Panc1 (cell line): ENCODE measurements at places on chromosomes 7 and 10.

- no peak for DNase-seq
Measured at GRCh38 chr7:142451296-142451695, 193.4 kb upstream of the PRSS58 start.

GRCh38 chr7:75740846-75741497, 2.2 kb upstream of the HIP1 start:
- DNase-seq, result no peak

GRCh38 chr10:123146013-123146893, 1.7 kb upstream of the HMX2 start:
- no peak for DNase-seq

DNA sequence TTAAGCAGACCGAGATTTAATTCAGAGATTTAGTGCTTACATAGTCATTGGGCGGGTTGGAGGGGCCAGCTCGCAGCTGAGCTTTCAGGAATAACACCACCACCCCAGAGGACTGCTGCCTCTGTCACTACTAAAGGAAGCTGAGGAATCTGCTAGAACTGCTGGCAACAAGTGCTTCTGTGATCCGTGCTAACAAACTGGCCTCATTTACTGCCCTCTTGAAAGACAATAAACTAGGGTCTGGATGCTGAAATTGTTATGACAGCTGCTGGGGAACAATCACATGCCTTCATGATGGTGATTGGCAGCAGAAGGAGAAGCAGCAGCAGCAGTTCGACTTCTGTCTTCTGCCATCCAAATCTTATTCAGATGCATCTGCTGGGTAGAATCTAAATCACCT, 285.5 kb upstream of the TAC1 start:
- no peak for DNase-seq

DNA sequence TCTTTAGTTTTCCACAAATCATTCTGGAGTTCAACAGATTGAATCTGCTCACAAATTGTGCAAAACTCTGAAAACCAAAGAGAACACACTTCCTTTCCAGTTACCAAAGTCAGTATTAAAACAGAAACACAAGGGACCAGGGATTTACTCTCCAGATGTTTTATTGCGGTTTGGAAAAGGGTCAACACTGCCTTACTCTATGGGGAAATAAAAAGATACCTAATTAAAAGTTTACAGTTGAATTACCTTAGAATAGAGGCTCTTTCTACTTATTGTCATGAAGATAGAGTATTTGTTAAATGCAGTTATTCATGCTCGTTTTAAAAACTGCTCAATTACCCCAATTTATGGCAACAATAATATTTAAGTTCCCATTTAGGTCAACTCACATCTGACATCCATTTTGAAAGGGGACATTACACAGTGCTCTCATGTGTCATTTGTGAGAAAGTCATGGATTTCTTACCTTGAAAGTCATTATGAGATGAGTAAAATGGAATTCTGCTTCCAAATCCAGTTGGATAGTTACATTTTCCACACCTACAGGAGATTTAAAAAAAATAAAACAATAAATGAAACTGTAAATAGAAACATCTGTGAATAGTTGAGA, 8.4 kb downstream of the LAMB1 start:
- DNase-seq, result no peak

- DNase-seq, result no peak
Measured at GRCh38 chr7:156004265-156005201, 192.3 kb upstream of the SHH start.

GRCh38 chr10:44105696-44106095, 279.2 kb downstream of the CXCL12 start:
- DNase-seq, result no peak

DNA sequence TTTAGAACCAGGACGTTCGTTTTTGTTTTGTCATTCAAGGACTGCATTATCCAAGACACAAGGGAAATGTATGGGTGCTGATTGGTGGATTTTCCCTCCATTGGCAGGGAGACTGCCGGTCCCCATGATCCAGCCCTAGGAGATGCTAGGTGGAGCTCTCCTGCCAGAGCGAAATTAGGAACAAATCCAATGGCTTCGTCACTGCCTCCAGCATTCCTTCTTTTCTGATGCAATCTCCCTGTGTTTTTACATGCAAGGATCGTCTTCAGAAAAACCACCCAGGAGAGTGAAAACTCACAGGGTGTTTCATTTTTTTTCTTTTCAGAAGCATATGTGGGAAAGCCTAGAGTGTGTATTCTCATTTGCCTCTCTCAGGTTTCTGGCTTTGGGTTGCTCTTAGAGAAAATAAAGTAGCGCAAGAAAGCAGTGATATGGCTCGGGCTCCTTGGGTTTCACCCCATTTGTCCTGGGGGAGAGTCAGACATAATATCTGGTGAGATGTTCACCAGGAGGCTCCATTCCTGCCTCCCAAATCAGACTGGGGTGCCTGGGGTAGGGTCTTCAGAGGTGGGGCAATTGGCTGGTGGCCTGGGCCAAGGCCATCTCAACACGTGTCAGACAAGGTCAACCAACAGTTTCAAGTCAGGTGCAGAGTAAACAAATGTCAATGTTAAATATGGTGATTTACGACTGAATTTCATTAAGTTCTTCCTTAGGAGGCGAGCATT, 450.9 kb upstream of the MKI67 start:
- no peak for DNase-seq

DNA sequence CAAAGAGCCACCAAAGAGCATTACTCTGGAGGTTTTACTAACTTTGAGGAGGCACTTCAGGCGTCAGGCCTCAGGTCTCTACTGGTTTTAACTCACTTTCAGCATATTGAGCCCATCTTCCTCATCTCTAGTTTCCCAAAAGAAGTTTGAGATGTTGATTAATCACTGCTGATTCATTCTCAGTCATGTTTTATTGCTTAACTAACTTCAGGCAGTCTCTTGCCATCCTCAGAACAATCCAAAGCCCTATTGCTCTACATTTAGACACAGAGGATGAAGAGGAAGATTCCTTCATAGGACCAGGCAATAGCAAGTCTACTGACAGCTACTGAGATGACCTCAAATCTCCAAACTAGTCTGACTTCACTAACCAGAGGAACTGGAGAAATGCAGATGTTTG, 39.1 kb upstream of the BET1 start:
- no peak for DNase-seq

DNA sequence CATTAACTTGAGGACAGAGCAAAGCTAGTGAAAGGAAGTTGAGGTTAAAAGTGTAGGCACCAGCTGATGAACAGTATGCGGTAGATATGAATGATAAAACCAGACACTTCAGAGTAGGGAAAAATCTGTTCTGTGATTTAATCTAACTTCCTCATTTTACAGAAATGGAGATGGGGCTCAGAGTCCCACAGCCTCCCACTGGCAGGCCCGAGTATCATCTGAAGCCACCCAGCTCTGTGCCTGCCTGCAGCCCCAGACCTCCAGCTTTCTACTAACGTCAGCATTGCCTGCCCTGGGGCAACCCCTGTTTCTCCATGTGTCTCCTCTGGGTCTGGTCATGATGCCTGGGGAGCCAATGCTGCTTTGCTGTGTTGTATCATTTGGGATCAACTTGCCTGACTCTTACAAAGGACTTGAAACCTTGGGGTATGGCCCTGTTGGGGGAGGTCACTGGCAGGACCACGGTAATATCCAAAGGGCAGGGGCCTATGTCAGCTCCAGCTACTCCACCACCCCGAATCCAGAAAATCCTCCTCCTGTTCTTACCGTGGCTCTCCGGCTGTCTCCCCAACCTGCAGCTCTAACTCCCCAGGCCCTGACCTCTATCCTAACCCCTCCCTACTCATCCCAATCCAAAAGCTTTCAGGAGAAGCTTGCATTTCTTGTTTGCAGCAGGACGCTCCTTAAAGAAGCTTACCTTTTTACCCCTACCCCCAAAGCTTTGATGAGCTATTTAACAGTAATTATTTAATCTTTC, 56.2 kb upstream of the NPY start:
- no peak for DNase-seq

DNA sequence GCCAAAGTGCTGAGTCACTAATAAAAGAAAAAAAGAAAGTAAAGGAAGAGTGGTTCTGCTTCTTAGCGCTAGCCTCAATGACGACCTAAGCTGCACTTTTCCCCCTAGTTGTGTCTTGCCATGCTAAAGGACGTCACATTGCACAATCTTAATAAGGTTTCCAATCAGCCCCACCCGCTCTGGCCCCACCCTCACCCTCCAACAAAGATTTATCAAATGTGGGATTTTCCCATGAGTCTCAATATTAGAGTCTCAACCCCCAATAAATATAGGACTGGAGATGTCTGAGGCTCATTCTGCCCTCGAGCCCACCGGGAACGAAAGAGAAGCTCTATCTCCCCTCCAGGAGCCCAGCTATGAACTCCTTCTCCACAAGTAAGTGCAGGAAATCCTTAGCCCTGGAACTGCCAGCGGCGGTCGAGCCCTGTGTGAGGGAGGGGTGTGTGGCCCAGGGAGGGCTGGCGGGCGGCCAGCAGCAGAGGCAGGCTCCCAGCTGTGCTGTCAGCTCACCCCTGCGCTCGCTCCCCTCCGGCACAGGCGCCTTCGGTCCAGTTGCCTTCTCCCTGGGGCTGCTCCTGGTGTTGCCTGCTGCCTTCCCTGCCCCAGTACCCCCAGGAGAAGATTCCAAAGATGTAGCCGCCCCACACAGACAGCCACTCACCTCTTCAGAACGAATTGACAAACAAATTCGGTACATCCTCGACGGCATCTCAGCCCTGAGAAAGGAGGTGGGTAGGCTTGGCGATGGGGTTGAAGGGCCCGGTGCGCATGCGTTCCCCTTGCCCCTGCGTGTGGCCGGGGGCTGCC, at the start of gene IL6:
TSS of gene IL6 (plus strand) at position 294 of the 807 bp plus-strand sequence. CDS start at position 357, 63 bp downstream.
- no peak for DNase-seq

DNA sequence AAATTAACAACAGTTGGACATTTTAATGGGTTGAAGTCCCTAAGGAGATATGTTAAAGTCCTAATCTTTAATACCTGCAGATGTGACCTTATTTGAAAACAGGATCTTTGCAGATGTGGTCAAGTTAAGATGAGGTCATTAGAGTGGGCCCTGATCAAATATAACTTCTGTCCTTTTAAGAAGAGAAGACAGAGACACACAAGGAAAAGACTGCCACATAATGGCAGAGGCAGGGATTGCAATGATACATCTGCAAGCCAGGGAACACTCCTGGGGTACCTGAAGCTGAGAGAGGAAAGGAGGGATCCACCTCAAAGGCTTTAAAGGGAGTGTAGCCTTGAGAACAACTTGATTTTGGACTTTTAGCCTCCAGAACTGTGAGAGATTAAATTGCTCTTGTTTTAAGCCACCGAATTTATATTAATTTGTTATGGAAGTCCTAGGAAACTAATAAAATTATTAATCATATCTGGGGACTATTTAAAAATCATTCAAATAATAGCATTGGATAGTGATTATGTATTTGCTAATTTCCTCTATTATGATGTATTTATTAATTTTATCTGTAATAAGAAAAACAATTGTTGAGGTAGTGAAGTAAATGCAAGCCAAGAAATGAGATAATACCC, 700.0 kb upstream of the PCDH15 start:
- peak; percentile 15 for DNase-seq

- DNase-seq, result no peak
Measured at GRCh38 chr10:55287346-55287745, 486.3 kb upstream of the PCDH15 start.

- no peak for DNase-seq
Measured at GRCh38 chr7:63096141-63096540, 902.5 kb upstream of the ZNF722 start.

- DNase-seq, result no peak
Measured at GRCh38 chr7:40220421-40220911, 85.7 kb downstream of the SUGCT start.

- no peak for DNase-seq
Measured at GRCh38 chr10:133388973-133389818, 4.8 kb upstream of the MTG1 start.

- no peak for DNase-seq
Measured at GRCh38 chr7:44759246-44759645, 10.6 kb downstream of the ZMIZ2 start.

- DNase-seq, result no peak
Measured at GRCh38 chr7:129257168-129257567, 32.3 kb downstream of the AHCYL2 start.

DNA sequence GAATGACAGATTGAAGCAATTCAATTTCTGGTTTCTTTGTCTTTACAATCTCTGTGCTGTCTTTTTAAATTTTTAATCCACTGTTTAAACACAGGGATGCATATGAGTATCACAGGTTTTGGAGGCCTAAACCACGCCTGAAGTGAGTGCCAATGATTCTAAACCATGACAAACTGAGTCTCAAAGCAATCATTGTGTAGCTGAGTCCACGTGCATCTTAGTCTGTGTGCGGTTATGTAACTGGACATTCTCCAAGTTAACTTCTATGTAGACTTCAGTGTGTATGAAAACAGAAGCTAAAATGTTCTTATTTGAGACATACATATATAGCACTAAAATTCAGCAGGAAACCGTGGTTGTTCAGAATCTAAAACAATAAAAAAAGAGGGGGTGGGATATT, 79.3 kb upstream of the ST8SIA6 start:
- no peak for DNase-seq

- no peak for DNase-seq
Measured at GRCh38 chr7:1607001-1607400, 37.2 kb upstream of the PSMG3 start.

- no peak for DNase-seq
Measured at GRCh38 chr10:111199587-111199986, 122.8 kb downstream of the ADRA2A start.

DNA sequence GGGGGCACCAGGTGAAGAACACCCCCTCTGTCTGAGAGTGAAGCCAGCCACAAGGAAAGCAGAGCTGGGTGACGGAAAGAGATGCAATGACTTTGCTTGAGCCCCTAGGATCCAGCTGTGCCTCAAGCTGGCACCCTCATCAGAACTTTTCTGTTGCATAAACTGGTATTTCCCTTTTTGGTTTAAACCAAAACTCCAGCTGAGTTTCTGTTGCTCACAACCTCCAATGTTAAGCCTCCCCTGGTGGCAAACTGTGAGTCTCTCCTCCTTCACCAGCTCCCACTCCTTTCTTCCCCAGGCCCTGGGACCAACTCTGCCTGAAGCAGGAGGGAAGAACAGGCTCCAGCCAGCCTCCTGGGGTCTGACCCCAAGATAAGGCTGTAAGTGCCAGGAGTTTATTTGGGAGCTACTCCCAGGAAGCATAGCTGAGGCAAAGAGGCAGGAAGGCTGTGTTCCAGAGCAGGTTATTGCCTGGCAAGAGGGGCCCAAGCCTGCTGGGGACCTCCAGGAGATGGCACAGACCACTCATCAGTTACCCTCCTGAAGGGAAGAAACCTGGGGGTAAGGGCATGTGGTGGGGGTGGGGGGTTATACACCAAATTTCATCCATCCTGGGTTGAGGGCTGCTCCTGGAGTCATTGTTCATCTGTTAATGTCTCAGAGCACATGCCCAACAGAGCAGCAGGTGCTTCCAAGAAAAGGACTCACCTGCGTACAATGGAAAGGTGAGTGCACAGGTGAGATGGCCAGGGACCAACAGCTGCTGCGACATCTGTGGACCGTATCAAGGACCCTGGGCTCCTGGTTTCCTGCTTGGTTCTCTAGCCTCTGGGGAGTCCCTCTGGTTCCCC, 73.3 kb upstream of the NANOS1 start:
- DNase-seq, result no peak

DNA sequence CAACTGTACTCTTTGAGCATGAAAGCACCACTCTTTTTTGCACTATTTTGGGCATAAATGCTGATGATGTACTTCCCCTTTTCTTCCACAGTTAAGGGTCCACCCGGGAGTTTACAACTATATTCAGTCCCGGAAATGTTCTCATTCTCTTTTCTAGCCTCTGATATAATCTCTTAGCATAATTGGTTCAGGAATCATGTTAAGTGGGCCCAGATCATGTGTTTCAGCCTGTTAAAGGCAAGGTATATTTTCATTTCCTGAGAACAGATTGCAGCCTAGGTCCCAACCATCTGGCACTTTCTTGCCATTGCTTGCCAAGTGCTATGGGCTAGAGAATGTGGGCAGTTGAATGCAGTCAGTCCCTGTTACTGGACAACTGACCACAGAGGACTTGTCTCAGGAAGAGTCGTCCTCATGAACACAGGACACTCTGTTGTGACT, 111.4 kb upstream of the GLCCI1 start:
- DNase-seq, result no peak
